Activated T-helper 17 cell treated with anti-CD3 and anti-CD28 coated beads, Interleukin-2, amount 50 U/mL, for 72 hours (primary cell): ENCODE measurements at places on chromosomes 12 and 14. TPM values are rescaled to one million over a fixed set of nuclear protein-coding genes. Genes with fewer than 3 reads are reported as not detected.
A peak's percentile ranks its signal among the peaks of the same experiment; 100 is the strongest.

GRCh38 chr12:6647083-6647604 lies at the start of gene ACRBP:
ACRBP (minus strand) TSS chr12:6647432; CDS start chr12:6647366, 66 bp downstream.
- ATAC-seq, result peak; percentile 47

ASB2 gene
- 68.7 TPM for total RNA-seq

- ATAC-seq, result no peak
Observed at GRCh38 chr12:111730420-111730819, 36.3 kb upstream of the ALDH2 start.

- ATAC-seq, result peak; percentile 65
Observed at GRCh38 chr12:124917135-124917840, 2.8 kb upstream of the UBC start.

- ATAC-seq, result peak; percentile 53
Observed at GRCh38 chr14:57061009-57061711, 207.5 kb downstream of the EXOC5 start.

GRCh38 chr12:120625557-120626419 lies 14.6 kb upstream of the CABP1 start:
- ATAC-seq, result peak; percentile 21

DTX3 gene
- total RNA-seq, result 16.7 TPM

DNA sequence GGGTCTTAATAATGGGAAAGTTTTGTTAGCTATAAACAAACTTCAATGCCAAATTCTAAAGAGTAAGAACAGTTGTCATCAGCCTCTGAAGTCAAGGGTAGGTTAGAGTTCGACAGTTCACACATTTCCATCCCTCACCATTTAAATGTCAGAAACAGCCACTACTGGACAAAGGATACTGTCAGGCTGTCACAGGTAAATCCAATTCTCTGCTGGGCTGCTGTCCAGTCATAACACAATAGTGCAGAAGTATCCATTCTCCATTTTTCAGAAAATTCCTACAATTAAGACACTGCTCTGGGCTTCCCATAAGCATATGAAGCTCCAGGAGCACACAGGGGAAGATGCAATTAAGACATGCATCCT lies 221.4 kb downstream of the RPS29 start:
- no peak for ATAC-seq

OAS2 gene
- total RNA-seq, result 64.8 TPM

DNA sequence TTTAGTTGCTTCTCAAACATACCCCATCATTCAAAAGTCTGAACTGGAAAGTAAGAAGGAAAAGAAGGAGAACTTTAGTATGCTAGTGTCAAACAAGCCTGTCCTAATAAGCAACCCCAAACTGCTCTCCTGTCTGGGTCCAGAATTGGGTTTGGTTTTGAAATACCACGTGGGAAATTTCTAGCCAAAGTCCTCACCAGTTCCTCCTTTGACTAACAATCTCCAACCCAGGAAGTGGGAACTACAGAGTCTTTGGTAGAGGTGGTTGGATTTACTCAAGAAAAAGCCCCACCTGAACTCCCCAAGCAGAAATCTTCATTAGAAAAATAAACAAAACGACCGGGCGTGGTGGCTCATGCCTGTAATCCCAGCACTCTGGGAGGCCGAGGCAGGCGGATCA lies 17.4 kb upstream of the EIF4B start:
- no peak for ATAC-seq

DNA sequence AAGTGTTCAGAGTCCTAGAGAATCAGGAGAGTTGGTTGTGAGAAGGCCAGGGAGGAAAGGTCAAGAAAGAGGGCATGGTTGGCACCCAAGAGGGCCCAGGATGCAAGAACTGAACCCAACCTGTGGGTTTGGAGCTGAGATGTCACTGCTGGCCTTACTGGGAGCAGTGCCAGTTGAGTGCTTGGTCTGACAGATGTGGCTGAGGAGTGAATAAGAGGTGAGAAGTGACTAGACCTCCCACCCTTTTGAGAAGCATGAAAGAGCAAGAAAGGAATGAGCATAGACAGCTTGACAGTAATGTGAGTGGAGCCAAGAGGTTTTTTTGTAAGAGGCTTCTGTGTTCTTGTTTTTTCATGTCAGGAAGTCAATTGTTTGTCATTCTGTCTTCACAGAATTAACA lies 95.3 kb downstream of the FGD4 start:
- ATAC-seq, result peak; percentile 38

DNA sequence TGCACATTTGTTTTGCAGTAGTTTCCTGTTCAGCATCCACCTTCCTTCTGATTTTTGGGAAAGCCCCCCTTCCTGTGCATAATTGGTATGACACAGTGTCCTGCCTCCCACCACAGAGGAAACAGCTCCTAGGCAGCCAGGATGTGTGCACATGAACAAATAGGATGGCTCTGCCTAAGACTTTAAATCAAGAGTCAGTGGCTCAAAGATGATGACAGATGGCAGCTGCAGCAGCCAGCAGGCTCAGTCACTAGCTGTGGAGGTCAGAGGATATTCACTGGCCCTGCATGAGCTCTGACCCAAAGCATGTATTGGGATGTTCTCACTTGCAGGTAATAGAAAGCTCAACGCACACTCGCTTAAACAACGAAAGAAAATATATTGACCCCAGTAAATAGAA lies 90.3 kb downstream of the KCNK10 start:
- no peak for ATAC-seq

GRCh38 chr12:130685250-130685787 lies 30.8 kb downstream of the RIMBP2 start:
- no peak for ATAC-seq

- ATAC-seq, result no peak
Observed at GRCh38 chr12:107223821-107224220, 130.5 kb upstream of the CRY1 start.

GRCh38 chr12:68976395-68976841 lies 43.4 kb upstream of the CPM start:
- ATAC-seq, result no peak

- no peak for ATAC-seq
Observed at GRCh38 chr12:132100306-132101065, 43.6 kb downstream of the DDX51 start.

DNA sequence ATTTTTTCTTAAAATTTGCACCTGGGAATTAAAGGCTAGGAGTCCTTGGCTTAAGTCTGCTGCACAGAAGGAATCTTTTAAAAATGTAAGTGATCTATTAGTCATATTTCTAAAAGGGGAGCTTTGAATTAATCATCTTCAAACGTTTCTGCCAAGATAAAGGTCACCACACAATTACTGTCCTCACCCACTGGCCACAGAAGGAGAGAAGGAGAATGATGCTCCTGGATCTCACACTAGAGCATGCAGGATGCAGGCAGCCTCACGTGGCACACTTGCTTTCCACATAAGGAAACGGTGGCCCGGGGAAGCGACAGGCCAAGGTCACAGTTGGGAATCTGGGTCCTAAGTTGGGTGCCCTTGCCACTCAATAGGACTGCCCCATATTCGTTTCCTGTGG lies 16.9 kb downstream of the PLEKHG7 start:
- ATAC-seq, result no peak

WASHC4 gene
- 47.7 TPM for total RNA-seq

DNA sequence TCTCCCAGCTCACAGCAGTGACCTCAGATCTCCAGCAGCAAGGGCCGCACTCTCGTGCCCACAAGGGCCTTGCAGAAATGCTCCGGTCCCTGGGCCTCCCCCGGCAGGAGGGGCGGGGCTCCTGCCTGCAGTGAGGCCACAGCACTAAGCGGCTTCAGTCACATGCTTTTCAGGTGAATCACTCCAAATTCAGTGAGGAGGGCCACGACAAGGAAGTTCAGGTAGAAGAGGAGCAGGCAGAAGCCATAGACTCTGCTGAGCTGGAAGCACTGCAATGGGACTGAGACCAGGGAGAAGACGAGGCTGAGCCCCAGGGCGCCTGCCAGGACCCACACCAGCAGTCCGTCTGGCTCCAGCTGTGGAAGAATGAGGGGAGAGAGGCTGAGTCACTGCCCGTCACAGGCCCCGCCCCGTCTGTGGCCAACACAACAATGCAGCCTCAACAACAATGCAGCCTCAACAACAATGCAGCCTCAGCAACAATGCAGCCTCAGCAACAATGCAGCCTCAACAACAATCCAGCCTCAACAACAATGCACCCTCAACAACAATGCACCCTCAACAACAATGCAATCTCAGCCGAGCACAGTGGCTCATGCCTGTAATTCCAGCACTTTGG lies 35.2 kb downstream of the SLC8B1 start:
- ATAC-seq, result no peak

DNA sequence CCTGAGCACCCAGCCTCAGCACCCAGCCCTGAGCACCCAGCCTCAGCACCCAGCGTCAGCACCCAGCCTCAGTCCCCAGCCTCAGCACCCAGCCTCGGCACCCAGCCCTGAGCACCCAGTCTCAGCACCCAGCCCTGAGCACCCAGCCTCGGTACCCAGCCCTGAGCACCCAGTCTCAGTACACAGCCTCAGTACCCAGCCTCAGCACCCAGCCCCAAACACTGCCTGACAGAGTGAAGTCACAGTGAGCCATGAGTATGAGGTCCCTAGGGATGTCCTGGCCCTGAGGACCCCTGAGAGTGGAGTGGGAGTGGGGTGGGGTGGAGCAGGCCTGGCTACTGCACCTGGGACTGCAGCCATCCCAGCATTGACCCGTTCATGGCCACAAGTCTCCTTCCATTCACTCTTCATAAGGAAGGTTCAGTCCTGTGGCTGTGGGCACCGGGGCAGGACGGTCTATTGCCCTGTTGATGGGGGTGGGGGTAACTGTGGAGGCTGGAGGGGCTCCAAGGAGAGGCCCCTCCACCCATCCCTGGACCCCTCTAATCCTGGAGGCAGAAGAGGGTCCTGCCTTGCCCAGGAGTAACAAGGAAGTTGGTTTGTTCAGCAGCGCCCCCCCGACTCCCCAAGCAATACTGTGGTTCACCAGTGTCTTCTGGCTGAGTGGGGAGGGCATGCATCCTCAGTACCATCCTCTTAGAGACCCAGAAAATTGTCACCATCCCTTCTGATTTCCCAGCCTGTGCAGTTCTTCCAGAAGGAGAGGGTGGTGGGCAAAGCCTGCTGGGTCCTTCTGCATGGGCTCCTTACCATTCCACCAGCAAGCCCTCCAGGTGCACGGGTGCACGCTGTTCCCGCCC lies 140.5 kb downstream of the ADGRD1 start:
- ATAC-seq, result no peak

RNASE2 gene
- total RNA-seq, result not detected

PRH2 gene
- not detected for total RNA-seq

GRCh38 chr14:67911562-67911961 lies 92.0 kb downstream of the RAD51B start:
- no peak for ATAC-seq

DNA sequence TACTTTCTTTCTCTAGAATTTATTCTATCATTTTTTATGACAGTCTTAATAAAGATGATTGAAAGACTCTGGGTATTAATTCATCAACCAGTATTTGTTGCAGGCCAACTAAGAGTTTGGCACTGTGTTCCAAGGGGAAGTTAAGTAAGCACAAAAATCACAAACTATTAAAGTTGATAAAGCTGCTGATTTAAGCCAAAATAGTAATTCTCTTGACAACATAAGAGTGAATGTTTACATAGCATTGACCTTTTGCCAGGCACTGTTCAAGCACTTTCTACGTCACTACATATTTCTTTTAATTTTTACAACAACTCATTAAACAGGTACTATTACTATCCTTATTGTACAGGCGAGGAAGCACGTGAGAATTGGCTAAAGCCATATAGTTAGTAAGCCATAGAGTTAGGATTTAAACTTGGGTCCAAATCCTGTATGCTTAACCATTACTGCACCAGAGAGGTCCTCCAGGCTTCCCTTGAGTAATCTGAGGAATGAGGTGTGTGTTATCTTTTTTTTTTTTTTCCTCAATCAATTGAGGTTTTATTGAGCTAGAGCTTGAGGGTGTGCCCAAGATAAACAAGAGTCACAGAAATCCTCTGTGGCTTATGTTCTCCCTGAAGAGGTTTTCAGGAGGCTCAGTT lies 1009.6 kb downstream of the DIO2 start:
- no peak for ATAC-seq

DNA sequence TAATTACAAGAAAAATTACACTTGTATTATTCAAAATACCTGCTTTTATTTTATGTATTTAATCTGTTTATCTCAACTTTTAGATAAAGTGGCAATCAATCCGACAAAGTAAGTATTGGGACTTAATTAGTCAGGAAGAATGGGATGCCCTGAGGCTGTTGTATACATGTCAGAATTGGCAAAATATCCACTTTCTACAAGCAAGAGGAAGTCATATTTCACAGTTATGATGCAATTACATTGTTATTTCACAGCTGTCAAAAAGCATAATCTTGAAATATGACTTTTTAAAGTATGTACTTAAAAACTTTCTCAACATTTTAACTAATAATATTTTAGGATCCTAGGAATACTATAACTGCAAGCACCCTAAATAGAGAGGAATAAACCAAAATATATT lies 357.1 kb upstream of the MGAT4C start:
- no peak for ATAC-seq

DNA sequence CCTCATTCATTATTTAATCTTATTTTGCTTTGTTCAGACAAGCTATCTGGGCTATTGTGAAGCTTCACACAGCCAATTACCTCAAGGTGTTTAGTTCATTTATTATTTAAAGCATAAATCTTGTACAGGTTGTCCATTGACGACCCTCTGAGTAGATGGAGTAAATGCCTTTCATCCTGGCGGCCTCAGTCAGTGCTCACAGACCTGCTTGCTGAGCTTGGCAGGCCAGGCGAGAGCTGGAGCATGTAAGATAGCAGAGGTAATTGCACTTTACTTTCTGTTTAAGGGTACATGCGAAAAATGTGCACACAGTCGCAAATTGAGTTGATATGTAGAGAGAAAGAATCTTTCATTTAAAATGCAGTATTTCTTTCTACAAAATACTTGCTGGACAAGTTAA lies 224.4 kb downstream of the NPAS3 start:
- ATAC-seq, result no peak

GUCY2C gene
- not detected for total RNA-seq

DNA sequence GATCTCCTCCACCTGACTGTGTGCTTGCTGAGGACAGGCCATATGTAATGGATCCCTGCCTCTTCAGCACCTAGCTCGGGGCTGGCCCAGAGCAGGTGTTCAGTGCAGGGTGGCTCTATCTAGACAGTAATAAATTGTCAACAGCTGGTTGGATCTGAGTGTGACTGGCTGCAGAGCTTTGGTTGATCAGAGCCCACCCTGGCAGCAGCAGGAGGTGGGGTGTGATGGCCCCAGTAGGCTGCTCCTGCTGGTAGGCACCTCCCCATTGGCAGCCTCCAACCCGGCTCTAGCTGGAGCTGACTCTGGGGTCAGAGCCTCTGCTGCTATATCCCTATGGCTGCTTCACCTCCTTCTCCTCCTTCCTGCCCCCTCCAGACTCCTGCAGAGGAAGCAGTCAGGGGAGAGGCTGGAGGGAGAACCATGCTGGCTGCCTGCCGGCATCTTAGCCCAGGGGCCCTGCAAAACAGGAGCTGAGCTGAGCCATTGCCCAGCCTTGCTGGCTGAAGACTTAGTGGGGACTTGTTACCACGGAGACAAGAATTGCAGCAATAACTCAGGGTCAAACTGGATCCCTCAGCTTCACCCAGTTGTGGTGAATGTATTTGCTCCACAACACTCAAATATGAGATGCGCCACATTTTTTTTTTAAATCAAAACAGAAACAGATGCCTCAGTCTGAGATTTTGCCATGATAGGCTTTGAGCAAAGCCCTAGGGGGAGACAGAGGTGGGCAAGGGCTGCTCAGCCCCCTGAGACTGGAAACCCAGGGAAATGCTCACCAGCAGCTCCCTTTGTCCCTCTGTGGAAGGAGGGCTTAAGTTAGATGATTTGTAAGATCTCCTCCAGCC lies 22.2 kb downstream of the TMEM63C start:
- no peak for ATAC-seq

- ATAC-seq, result no peak
Observed at GRCh38 chr12:51974646-51975045, 23.1 kb downstream of the ACVR1B start.

- ATAC-seq, result no peak
Observed at GRCh38 chr14:23617539-23617938, 18.6 kb upstream of the DHRS2 start.
